ENCODE measurements at places on chromosomes 5 and 9. TPM values are rescaled to one million over a fixed set of nuclear protein-coding genes. Genes with fewer than 3 reads are reported as not detected.

- DNase-seq, result peak; percentile 94
Observed at GRCh38 chr5:124806373-124807077, 60.1 kb upstream of the ZNF608 start.

SPOUT1 gene
- total RNA-seq, result 40.3 TPM

GRCh38 chr5:39116344-39117170, 42.4 kb upstream of the RICTOR start:
- DNase-seq, result no peak

- no peak for DNase-seq
Observed at GRCh38 chr5:137398154-137398553, 101.0 kb downstream of the SPOCK1 start.

CEL gene
- 0.11 TPM for total RNA-seq

DNA sequence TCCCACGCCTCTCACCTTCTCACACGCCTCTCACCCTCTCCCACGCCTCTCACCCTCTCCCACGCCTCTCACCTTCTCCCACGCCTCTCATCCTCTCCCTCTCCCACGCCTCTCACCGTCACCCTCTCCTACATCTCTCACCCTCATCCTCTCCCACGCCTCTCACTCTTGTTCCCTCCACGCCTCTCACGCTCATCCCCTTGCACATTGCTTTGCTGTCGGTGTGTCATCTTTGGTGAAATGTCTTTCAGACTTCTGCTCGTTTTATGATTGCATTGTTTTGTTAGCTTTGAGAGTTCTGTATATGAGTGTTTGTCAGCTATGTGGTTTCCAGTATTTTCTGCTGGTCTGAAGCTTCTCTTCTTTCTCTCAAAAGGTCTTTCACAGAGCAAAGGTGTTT, 102.7 kb downstream of the EHMT1 start:
- DNase-seq, result no peak

SGTB gene
- total RNA-seq, result 12.0 TPM

GRCh38 chr5:60903356-60903755, 41.5 kb downstream of the ERCC8 start:
- peak; percentile 87 for DNase-seq

GAPT gene
- total RNA-seq, result not detected

CTXN3 gene
- not detected for total RNA-seq

GRCh38 chr9:123401879-123402513, 46.0 kb downstream of the CRB2 start:
- peak; percentile 68 for DNase-seq

DNA sequence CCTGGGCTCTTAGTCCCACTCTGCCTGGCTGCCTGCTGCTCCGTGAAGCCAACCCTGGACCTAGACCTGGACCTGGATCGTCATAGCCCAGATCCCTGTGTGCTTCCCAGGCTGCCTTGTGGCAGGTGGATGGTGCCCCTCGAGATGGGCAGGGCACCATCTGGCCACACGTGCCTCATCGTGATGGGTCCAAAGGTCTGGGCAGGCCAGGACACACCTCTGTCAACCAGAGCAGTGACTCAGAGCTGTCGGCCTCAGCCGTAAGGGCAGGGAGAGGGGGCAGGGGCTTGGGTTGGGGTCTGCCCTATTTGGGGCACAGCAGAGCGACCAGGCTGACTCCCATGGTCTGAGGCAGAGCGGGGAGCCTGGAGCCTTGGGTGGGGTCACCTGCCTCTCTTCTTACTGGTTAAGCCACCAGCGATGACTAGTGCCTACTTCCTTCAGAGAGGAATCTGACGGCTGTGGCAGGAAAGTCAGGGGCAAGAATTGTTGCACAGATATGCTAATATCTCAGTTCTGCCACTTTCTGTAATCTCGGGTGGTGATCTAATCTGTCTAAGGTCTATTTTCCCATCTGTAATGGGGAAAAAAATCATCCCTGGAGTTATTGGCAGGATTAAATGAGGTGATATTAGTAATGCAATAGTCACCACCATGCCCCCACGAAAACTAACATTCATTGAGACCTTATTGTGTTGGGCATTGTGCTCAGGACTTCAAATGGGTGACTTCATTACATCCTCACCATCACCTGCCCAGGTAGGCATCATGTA, 3.2 kb upstream of the CDHR2 start:
- DNase-seq, result no peak

GRCh38 chr5:1068895-1069719, 42.8 kb downstream of the SLC12A7 start:
- DNase-seq, result no peak

ZDHHC21 gene
- 3.5 TPM for total RNA-seq

DNA sequence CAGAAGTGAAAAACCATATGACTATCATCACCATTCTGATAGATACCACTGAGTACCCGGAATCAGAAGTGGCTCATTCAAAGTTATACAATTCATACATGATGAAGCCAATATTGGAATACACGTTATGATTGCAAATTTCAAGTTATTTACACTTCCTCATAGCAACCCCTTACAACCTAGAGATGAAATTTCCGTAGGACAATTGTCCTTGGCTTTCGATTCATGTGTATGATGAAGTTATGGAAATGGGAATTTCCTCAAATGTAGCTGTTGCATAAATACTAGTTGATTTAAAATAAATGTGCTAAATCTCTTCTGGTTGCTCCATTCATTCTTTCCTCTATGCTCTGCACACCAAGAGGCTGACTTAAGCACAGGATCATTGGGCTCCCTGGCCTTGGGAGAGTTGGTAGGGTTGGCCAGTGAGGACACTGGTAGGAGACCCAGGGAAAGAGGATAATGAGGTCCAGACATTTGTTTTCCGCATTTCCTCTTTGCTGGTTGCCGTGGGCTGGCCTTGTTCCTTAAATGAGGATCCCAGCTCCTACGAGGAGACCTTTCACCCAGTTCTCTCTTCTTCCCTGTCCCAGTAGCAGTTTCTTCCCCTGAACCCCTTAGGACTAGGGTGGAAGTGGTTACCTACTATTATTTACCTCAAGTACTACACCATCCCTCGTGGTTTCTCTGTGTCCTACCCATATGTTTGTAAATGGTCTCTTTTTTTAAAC, 90.3 kb downstream of the ZNF474 start:
- no peak for DNase-seq

DNA sequence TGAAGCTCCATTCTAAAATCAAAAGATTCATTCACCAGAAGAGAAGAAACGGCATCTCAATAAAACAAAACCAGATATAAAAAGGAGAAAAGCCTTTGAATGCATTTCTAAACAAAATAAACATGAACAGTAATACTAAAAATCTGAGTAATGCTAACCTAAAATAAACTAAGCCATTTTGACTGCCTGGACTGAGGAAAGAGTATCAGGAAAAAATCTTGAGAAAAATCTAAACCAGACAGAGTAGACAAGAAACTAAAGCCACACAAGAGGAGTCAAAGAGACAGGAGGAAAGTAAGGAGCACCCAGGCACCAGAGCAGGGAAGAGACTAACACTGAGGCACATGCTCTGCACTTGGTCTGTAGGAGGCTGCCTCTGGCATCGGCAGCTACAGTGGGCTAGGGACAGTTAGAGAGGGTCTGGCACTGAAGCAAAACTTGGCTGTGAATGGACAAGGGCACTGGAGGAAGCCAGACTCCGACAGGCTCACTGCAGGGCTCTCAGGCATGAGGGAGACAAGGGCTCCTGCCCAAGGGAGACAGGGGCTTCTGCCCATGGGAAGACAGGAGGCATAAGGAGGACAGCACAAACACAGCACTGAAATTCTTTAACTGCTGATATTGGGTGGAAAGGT, 50.2 kb downstream of the DROSHA start:
- no peak for DNase-seq

S100Z gene
- total RNA-seq, result not detected

SPATA6L gene
- total RNA-seq, result 1.3 TPM

GRCh38 chr9:3600672-3601071, 74.9 kb upstream of the RFX3 start:
- DNase-seq, result no peak

DNA sequence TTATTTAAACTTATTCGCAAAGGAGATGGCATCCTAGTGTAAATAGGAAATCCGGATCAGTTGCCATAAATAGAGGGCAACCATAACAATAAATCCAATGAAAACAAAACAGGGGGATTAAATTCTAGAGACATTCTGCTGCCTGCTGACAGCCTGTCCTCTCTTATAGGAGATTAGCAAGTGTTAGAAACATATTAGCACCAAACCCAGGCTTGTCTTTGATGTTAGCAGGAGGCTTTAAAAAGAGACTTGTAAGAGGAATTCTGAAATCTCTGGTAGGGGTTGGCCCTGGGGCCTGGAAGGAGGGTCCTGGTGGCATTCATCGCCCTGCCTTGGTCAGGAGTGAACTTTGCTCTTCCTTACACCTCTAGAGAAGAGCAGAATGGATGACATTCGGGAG, 21.6 kb downstream of the NDST1 start:
- no peak for DNase-seq

- DNase-seq, result no peak
Observed at GRCh38 chr9:79779901-79780300, 208.1 kb downstream of the TLE4 start.

GRCh38 chr5:122311497-122311960, 508 bp upstream of the SNCAIP start:
- DNase-seq, result no peak

DEPDC1B gene
- 21.5 TPM for total RNA-seq

DNA sequence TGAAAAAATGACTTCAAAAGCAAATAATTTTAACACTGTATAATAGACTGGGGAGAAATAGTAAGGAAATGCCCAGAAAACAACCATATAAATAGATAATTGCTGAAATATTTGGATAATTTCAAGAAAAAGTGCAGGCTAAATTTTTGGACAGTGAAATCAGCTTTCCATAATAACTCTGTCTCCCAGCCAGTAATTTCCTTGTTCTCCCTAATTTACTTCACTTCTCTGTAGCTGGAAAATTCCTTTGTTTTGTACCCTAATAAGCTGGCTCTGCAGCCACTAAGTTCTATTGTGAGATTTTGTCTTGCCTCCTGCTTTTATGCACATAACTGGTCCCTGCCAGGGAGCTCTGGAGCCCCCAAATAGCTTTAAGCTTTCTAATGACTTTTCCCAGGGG, 27.7 kb downstream of the PRDM6 start:
- DNase-seq, result no peak

AKNA gene
- total RNA-seq, result 5.5 TPM
